ENCODE measurements at places on chromosomes 11 and 22.
A peak's percentile ranks its signal among the peaks of the same experiment; 100 is the strongest.

DNA sequence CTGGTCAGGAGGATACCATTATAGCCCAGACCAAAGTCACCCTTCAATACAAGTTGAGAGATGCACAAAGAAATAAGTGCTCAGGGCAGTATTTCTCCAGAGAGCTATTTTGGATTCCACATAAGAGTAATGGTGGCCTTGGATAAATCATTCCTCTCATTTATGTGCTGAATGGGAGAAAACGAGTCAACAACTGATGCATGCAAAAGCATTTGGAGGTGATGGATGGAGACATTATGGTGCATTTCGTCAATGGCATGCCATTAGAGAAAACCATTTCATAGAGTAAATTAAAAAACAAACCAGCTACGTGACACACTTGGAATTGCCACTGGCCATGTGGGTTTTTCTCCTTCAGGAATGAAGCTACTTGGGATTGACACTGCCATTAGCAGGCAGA, 81.2 kb downstream of the ARL14EP start:
- DNase-seq = no peak

DNA sequence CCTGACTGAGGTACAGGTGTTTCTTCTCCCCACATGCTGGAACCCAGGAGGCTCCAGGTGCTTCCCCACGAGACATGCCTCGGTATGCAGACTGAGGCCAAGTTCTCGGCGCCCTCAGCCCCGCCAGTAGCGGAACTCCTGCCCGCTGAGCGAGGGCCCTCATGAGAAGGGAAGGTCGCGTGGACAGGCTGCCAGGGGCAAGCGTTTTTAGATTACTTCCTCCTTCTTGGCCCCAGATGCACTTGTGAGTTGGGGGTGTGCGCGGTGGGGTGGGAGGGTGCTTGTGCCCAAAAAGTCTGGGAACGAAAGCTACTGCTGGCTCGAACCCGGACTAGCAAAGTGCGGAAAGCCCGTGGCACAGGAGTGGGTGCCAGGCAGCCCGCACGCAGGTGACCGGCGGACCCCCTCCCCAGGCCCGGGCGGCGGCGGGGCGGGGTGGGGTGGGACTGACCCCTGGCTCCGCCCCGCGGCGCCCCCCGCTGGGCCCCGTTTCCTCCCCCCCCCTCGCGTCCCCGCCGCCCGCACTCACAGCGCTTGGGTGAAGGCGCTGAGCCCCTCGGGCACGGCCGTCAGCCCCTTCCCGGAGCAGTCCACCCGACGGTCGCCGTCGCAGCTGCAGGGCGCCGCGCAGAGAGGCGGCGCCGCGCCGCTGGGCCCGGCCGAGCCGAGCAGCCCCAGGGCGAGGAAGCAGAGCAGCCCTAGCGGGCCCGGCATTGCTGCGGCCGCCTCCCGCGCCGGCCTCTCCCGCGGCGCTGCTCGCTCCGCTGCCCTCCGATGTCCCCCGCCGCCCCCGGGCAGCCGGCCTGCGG, 797 bp downstream of the LGR4 start:
- no peak for DNase-seq

DNA sequence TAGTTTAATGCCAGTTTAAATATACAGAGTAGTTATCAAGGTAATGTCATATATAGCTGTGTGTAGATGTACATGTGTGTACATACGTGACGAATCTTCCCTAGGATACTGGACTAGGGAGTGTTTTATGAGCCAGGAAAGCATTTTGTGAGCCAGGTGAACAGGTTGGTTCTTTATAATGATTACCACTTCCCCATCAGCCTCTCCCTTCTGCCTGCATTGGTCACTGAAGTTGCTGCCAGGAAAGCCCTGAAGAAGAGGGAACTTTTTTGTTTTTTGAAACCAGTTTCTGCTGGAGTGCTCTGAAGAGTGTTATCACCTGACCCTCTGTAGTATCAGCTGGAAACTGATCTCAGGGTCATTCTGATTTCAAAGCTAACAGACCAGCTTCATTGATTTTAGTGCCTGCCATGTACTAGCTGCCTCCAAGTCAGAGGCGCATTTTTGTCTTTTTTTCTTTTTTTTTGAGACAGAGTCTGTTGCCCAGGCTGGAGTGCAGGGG, 14.2 kb upstream of the ST14 start:
- no peak for DNase-seq

- no peak for DNase-seq
These were observed 5.7 kb downstream of the CTSD start for GRCh38 chr11:1757861-1758610.

DNA sequence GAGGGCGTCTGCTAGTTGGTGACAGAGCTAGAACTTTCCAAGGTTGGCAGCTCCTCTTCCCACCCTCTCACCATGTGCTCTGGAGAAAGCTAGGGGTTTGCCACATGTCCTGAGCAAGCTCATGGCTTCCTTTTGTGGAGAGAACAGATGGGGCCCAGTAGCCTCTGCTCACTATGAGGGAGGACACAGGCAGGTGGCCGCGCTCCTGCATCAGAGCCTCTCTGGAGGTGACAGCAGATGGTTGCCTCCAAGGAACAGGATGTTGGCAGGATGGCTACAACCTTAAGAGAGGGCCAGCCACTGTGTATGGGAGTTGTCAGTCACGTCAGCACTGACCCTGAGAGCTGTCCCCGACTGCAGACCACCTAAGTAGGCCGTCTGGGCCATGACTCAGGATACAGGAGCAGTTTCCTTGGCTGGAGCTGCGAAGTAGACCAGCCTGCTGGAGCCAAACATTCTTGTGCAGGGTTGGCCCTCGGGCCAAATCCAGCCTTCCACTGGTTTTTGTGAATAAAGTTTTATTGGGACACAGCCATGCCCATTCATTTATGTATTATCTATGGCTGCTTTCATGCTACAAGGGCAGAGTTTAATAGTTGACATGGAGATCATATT, 28.0 kb downstream of the SGSM1 start:
- no peak for DNase-seq

GRCh38 chr22:47050401-47051051, 288.1 kb downstream of the TBC1D22A start:
- DNase-seq = no peak

- DNase-seq = peak; percentile 77
These were observed 5.4 kb downstream of the TRABD start for GRCh38 chr22:50190941-50191741.

- no peak for DNase-seq
These were observed 3.7 kb downstream of the AP2A2 start for GRCh38 chr11:929405-929804.

Measured in T-helper 1 cell (primary cell).